Jurkat, Clone E6-1 (cell line): ENCODE measurements at places on chromosomes 12 and 14.
A peak's percentile ranks its signal among the peaks of the same experiment; 100 is the strongest.

- DNase-seq: no peak
Observed at GRCh38 chr12:52552055-52552454, 890 bp downstream of the KRT71 start.

- DNase-seq: no peak
Observed at GRCh38 chr12:47947341-47947740, 16.1 kb upstream of the TMEM106C start.

- no peak for DNase-seq
Observed at GRCh38 chr14:104104076-104104901, 18.8 kb downstream of the ASPG start.

DNA sequence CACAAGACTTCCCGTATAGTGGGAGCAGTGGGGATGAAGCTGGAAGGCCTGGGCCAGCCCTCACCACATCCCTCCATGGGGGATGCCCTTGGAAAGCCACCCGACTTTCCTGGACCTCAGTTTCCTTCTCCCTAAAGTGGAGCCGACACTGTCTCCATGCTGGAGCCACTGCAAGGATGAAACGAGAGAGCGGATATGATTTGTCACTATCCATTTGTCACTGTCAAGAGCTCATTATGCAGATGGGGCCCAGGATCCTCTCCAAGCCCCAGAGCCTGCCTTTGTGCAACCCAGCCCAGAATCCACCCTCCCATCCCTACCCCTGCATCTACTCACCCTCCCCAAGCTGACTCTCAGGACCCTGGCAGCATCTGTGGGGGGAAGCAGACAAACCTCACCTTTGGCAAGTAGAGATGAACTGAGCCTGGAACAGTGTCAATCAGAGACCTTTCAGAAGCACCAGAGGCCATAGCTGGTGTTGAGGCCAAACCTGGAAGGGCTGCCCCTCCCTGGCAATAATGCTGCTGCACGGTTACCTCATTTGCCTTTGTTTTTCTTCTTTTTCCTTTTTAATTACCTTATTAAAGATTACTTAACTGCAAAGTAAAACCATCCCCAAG lies 287.7 kb upstream of the RTL1 start:
- no peak for DNase-seq

DNA sequence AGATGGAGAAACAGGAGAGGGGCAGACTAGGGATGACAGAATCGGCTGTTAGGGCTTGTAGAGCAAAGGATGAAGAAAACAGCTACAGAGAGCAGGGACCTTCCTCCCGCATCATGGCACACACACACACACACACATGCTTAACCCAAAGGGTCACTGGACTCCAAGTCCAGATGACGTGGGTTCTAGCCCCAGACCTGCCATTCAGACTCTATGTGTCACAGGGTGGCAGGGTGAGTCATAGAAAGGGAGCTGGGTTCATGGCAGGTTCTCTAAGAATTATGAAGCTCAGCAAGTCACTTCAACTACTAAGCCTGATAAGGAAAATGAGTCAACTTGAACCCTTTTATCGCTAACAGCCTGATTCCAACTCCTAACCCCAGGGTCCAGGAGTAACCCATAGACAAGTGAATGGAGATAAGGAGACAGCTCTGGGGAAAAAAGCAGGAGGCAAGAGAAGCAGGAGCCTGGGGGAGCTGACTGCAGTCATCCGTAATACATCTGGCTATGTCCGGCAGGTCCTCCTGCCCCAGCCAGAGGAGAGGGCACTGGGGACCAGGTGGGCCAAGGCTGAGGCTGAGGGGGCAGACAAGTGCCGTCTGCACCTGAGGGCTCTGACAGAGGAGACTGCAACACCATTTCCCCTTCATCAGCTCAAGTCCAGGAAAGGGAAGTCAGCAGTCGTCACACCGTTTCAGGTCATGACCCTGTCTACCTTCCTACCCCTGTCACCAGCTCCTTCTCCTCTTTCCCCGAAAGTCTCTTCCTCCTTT lies 3.6 kb upstream of the TNFRSF1A start:
- no peak for DNase-seq

DNA sequence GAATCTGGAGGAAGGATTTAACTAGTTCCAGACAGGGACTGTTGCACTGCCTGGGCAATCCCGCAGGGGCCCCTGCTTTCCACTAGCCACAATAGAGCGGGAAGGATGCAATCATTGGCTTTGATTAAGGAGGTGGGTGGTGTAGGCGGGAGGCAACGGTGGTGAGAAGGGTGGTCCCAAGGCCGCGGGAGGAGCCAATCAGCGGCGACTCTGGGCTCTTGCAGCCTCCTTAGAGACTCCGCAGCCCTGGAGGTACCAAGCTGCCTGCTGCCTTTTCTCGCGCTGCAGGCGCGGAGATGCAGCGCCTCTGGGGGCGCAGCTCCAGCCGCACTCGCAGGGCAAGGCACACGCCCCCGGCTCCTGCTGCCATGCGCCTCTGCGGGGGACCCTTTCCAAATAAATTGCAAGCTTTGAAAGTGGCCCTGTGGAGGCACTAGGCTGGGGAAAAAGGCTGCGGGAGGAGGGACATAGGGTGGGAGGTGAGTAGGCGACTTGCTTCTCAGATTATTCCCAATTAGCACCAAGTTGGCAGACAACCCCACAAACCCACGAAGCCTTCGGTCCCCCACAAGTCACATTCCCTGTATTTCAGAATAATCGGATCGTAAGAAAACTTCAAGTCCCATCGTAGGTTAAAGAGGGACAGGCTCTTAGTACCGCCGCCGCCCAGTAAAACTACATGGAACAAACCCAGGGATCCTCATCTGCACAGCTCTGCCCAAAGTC lies 858 bp upstream of the KCNA1 start:
- DNase-seq: peak; percentile 54

GRCh38 chr14:49754570-49755097 lies 13.3 kb upstream of the KLHDC2 start:
- no peak for DNase-seq

- DNase-seq: no peak
Observed at GRCh38 chr14:22537436-22538310, 51.4 kb downstream of the DAD1 start.

DNA sequence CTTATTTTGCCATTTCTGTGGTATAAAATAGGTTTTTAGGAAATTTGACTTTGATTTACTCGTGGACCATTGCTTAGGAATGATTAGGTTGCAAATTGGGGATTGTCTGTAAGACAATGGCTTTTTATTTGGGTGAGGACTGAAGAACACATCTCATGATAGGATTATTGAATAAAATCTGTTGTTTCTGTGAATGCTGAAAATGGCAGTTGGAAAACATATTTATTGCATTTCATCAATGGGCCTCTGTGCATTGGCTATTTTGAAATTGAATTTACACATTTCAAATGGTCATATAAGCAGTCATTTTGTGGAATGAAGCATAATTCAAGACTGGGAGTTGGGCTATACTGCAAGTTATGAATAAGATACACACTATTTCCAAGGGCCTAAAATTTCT lies 46.0 kb downstream of the FGD4 start:
- no peak for DNase-seq

GRCh38 chr12:94561943-94562411 lies 88.4 kb downstream of the TMCC3 start:
- DNase-seq: no peak

GRCh38 chr12:58086930-58087329 lies 145.6 kb downstream of the ATP23 start:
- no peak for DNase-seq

DNA sequence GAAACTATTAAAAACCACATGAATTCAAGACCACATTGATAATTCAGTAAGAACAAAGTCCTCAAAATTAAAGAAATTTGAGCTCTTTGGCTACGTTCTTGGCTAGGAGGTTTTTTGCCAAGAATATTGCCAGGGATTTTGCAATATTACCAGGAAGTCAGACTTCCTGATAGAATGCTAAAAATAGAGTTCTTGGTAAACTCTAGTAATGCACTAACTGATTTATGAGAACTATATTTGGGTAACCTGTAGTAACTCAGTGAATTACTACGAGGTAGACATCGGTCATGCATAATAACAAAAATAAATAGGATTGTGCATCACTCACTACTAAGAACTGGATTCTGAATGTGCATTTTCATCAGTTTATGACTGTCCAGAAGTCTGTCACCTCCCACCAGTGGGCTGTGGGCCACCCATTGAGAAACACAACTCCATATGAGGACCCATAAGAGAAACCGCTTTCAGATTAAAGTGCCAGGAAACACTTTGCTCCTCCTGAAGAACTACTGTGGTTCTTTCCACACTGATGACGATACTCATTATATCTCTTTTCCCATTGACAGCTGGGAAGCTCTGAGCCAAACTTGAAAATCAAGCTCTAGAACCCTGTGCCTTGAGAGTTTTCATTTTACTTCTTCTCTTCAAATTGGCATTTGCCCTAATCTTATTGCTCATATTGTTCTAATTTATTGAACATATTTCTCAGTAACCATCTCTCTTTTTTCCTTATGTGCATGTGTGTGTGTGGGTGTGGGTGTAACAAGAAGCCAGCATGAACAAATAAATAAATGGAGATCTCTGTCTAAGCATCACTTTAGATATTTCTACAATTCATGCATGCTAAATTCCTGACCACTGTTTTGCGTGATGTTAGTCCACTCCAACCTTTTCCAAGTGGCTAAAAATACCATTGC lies 116.6 kb downstream of the BCL11B start:
- no peak for DNase-seq

GRCh38 chr14:23041729-23042128 lies 283 bp upstream of the PSMB11 start:
- no peak for DNase-seq

GRCh38 chr12:124732275-124733075 lies 131.2 kb downstream of the SCARB1 start:
- no peak for DNase-seq

- no peak for DNase-seq
Observed at GRCh38 chr12:70645494-70646317, 8.5 kb upstream of the PTPRB start.

GRCh38 chr12:57173089-57173488 lies 25.7 kb upstream of the LRP1-AS start:
- DNase-seq: no peak

DNA sequence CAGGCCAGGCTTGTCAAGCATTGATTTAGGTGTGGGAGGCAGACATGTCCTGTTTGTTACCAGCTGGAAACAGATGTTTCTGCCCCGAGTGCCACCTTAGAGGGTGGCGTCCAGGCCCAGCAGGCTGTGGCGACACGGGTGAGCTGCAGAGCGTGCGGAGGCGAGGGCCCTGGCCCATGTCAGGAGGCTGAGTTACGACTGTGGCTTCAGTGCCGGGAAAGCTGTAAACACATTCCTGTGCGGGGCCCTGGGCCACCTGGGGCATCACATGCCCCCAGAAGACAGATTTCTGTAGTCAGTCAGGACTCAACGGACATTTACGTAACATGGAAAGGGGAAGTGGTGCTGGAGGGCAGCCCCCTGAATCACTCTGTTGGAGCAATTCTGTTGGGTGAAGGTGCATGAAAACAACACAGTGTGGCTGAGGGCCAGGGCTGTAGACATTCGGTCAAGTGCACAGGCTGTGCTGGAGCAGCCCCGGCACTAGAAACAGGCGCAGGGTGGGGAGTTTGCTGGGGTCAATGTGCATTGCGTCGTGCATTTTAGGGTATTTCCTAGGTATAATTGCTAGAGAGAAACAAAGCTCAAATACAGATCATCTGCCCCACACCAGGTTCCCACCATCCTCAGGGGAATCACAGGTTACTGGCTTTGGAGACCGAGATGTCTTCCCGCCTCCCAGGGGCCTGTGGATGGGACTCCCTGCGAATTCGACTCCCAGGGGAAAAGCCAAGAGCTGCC lies 291.8 kb downstream of the TMEM121 start:
- no peak for DNase-seq

- DNase-seq: no peak
Observed at GRCh38 chr12:84779169-84779568, 133.4 kb downstream of the SLC6A15 start.

GRCh38 chr14:85702997-85703396 lies 173.1 kb downstream of the FLRT2 start:
- DNase-seq: no peak

- DNase-seq: no peak
Observed at GRCh38 chr12:51265024-51265423, 5.2 kb downstream of the SMAGP start.

DNA sequence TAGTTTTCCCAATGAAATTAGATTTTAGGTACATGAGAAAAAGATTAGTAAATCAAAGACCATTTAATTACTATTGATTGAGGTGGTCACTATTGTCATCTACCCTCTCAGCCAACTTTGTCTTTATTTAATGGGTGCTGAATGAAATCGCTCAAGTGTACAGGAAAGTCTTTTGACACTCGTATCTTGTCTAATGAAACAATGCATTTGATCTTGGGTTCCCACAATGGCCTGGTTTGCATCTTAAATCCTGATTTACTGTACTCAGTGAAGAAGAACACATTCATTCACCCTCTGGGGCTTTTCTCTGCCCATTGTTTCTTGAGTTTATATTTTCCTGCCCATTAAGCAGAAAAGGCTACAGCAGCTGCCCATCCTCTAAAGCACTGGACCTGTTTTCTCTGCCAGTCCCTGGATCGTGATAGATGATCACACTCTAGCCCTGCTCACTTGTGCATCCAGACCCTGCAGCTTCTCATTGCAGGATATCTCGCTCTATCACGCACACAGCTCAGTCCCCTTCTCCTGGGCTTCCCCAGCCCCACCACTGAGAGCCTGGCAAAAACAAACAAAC lies 1369.3 kb downstream of the AACS start:
- no peak for DNase-seq

GRCh38 chr14:65958664-65959562 lies 527.3 kb upstream of the CCDC196 start:
- DNase-seq: peak; percentile 57

DNA sequence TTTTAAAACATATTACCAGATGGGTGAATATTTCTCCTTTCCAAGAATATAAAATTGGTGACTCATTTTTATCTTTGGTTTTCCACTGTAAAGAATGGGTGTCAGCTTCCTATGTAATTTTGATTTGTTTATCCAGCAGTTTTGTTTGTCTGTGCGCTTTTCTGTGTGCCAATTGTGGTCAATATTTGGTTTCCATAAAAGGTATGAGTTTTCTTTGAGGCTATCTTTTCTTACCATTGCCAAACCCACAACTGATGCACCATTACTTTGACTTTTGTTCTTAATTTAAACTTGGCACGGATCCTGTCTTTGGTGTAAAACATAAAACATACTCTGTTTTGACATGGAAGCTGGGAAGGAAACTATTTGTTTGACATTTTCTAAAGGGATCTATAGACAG lies 78.8 kb upstream of the NAV3 start:
- no peak for DNase-seq

GRCh38 chr14:98186140-98186539 lies 1085.9 kb downstream of the BCL11B start:
- DNase-seq: no peak

DNA sequence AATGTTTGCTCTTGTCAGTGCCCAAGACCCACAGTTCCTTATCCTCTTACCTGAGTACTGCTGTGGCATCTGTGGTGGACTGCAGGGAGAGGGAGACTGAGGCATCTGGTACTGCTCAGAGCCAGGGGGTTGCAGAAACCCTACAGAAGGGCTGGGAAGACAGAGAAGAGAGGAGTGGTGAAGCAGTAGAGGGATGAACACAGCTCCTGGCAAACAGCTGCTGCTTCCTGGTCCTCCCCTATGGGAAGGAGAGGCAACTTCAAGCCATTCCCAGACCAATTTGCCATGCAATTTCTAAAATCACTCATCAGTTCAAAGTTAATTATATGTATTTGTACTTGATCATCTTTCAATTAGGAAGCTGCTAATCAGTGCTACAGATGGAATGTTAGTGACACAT lies 15.7 kb upstream of the STAC3 start:
- no peak for DNase-seq
